ENCODE measurements at places on chromosomes 7 and 10.

- no peak for DNase-seq
Measured at GRCh38 chr7:156816943-156817572, 75.9 kb downstream of the LMBR1 start.

DNA sequence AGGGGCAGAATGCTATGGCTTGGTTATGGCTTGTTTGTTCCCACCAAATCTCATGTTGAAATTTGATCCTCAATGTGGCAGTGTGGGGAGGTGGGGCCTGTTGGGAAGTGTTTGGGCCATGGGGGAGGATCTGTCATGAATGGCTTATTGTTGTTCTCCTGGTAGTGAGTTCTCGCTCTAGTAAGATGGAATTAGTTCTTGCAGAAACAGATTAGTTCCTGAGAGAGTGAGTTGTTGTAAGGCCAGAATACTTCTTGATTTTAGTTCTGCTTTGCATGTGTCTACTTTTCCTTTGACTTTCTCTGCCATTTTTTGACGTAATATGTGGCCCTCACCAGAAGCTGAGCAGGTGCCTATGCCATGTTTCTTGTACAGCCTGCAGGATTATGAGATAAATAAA lies 188.2 kb downstream of the KIF20B start:
- no peak for DNase-seq

- no peak for DNase-seq
Measured at GRCh38 chr7:158030071-158030470, 557.6 kb downstream of the PTPRN2 start.

DNA sequence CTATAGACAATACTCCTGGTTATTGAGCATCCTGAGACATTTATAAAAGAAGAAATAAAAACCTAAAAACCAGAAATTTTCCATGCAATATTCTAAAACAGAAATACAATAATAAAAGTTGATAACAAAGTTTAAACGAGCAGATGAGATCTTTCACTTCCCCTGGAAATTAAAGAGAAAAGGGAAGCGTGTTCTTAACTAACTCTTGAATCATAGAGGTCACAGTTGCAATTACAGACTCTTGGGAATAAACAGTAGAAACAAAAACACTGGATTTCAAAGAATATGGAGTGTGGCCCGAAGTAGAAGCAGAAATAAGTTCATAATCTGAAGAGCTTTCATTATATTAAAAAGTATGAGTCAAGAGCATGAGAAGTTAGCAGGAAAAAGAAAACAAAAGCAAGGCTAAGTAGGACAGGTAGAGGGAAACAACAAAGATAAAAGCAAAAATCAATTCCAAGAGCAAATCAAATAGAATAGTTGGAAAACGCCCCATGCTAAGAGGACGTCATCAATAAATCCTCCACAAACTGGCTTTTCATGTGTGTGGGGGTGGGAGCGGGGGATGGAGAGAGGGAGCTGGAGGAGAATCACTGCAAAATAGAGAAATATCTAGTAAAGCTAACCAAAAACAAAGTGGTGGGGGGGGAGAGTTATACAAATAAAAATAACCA lies 55.2 kb upstream of the C10orf71 start:
- no peak for DNase-seq

DNA sequence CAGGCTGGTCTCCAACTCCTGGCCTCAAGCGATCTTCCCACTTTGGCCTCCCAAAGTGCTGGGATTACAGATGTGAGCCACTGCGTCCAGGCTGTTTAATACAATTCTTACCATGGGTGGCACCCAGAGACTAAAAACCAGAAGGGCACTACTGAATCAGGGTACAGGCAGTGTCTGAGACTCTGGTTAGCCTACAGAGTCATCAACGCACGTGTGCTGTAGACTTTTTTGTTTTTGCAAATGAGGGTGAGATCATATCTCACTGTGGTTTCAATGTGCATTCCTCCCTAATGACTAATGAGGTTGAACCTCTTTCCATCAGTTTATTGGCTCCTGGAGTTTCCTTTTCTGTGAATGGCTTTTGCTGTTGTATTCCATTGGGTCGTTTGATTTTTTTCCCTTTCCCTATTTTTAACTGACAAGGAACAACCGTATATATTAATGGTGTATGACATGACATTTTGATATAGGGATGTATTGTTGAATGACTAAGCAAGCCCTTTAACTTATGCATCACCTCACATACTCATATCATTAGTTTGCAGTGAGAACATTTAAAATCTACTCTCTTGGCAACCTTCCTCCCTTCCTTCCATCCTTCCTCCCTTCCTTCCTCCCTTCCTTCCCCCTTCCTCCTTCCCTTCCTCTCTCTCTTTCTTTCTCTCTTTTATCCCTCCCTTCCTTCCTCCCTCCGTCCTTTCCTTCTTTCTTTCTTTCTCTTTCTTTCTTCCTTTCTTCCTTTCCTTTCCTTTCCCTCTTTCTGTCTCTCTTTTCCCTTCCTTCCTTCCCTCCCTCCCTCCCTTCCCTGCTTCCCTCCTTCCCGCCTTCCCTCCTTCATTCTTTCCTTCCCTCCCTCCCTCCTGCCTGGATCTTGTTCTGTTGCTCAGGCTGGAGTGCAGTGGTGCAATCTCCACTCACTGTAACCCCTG lies 9.3 kb upstream of the TMEM270 start:
- DNase-seq: no peak

- DNase-seq: no peak
Measured at GRCh38 chr10:131638049-131638879, 262.5 kb upstream of the PPP2R2D start.

DNA sequence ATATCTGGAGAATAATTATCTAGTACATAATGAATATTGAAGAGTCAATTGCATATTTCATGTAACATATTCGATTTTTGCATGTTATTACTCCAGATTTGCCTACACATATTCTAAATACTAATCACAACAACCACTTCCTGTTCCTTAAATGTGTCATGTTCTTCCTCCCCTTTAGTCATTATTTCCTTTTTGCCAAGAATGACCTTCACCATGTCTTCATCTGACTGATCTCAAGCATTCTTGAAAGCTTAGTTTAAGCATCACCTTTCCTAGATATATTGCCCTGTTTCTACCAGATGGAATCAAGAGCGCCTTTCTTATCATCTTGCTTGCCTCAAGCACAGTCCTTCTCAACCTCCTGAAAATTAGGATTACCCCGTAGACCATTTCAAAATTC lies 23.5 kb upstream of the MEOX2 start:
- no peak for DNase-seq

- DNase-seq: no peak
Measured at GRCh38 chr7:40611095-40611871, 476.5 kb downstream of the SUGCT start.
